Stimulated activated CD4-positive, alpha-beta T cell treated with anti-CD3 and anti-CD28 coated beads, Interleukin-1b, Interleukin-23, amount 100 ng/mL, for 24 hours (primary cell): ENCODE measurements at places on chromosomes 1 and 21.

- no peak for DNase-seq
Observed at GRCh38 chr1:114700036-114700600, 4.8 kb upstream of the AMPD1 start.

- DNase-seq, result no peak
Observed at GRCh38 chr1:34746785-34747637, 7.8 kb upstream of the GJB5 start.

DNA sequence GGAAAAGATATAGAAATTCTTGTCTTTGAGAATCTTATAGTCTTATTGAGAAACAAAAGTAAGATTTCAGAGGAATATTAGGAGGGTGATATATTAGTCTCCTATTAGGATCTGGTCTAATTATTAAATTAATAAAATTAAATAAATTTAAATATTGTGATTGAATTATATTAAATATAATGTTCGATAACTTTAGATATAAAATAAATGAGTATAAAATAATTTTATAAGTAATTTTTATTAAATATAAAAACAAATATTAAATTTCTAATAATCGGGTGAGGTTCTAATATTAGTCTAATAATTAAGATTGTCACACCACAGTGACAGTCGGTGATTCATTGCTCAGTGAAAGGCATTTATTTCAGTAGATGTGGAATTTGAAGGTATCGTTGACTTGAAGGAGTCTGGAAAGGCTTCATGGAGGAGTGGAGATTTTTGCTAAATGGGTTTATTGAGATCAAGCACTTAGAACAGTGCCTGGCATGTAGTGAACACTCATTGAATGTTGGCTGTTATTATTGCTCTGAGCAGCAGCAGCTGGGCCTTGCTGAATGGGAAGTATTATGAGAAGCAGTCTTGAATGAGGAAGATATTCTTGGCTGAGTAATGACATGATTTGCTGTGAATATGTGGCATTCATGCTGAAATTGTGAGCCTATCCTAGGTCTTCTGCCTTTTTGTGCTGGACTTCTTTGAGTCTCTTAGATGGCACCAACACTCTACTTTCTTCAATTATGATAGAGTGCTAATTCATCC, 74.6 kb downstream of the USP25 start:
- no peak for DNase-seq

DNA sequence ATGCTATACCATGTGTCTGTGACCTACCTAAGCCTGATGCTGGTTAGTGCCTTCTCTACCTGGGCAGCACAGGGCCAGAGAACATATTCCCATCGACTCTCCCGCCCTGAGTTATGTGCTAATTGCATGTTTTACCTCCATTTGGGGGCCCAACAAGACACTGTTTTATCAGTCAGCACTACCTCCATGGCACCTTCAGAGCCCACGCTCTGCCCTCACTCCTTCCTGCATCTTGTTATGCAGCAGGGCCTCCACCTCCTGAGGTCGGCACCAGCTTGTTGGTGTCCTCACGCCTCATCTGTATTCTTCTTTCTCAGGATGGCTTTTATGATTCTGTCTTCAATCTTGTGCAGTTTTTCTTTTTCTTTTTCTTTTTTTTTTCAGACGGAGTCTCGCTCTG, 11.9 kb downstream of the WNT9A start:
- no peak for DNase-seq

DNA sequence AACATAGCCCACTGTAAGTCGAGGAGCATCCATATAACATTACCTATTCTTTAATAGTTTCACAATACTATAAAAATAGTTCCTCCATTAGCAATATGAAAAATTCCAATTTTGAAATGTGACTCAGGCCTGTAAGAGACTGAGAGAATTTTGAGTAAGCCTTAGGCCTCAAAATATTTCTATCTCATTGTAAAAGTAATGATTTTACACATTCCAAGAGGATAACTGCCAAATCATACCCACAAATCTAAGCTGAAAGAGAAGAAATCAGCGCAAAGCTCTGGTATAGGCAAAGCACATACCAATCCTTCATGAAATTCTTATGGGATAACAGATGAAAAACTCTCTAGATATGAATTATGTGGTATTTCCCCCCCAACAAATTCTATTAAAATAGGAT, 144.1 kb downstream of the CDC42BPA start:
- no peak for DNase-seq

GRCh38 chr1:64484651-64485050, 14.7 kb downstream of the CACHD1 start:
- no peak for DNase-seq

DNA sequence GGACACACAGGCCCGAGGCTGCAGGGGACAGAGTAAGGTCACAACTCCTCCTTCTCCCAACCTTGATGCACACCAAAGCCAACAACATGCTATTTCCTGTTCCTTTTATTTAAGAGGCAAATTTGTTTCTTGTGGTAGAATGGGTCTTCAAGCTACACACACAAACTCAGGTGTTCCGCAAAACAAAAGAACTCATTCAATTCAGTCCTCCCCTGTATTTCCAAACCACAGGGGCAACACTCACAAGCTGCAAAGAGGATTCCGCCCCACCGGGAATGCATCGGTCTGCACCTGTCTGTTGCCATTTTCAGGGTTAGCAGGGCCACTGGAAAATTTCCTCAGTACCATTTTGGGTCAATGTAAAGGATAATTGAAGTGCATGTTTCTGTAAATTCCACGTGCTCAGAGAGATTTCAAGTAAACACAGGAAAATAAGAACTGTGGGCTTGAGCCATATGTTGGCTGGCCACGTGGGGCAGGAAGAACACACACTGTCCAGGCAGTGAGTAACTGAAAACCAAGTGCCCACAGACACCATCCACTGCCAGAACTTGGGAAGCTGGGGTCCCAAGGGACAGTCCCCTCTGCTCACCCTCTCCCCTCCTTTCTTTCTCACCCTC, 145.2 kb upstream of the ERG start:
- no peak for DNase-seq

DNA sequence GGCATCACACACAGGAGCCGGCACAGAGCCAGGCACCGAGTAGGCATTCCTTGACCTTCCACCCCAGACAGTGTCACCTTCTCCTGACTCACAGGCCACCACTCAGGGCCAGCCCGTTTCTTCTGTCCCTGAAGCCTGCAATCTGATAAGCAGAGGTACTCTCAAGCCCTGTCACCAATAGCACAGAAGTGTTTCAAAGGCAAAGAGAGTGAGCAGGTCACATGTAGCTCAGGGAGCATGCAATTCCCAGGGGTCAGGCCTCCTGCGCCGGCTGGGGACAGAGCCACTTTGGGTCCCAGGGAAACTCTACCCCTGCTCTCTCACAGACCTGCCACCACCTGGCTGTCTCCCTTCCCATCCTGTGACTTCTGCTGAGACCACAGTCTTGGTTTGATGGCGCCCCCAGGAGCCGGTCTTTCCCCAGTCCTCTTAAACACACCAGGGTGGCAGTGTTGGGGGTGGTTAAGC, 13.2 kb downstream of the CAPN9 start:
- no peak for DNase-seq

- DNase-seq, result no peak
Observed at GRCh38 chr1:103942029-103942428, 192.3 kb downstream of the AMY1C start.

GRCh38 chr1:209896346-209896745, 41.7 kb upstream of the SYT14 start:
- no peak for DNase-seq

- DNase-seq, result no peak
Observed at GRCh38 chr1:96843196-96843595, 121.6 kb downstream of the PTBP2 start.

- no peak for DNase-seq
Observed at GRCh38 chr1:91004145-91004544, 17.7 kb downstream of the ZNF644 start.

GRCh38 chr1:247551721-247552120, 2.8 kb downstream of the GCSAML start:
- no peak for DNase-seq

- DNase-seq, result no peak
Observed at GRCh38 chr1:7052701-7053100, 267.4 kb downstream of the CAMTA1 start.

DNA sequence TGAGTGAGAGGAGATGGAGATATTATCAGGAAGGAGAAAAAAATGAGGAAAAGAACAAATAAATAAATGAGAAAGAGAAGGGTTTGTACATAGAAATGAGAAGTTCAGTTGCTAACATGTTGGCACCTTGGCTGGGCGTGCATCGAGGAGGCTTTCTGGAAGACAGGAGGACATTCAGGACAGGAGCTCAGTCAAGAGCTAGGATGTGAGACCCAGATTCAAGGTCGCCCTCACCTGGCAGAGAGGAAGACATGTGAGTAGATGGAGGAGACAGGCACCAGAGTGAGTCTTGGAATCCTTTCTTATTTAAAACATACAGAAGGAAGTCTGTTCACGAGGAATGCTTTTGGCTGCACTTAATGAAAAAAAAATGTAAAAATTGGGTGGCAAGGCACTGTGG, 640.9 kb downstream of the NPHP4 start:
- no peak for DNase-seq

DNA sequence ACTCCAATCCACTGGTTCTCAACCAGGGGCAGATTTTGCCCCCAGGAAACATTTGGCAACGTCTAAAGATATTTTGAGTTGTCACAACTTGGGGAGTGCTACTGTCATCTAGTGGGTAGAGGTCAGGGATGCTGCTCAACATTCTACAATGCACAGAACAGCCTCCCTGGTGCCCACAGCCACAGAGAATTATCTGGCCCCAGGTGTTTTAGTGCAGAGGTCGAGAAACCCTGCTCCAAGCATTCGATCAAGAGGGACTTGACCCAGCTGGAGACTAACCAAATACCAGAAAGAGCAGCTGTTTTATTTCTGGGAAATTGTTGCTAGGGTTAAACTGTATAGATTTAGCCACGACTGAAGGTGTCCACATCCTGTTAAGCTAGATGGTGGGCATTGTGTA, 19.2 kb downstream of the CD247 start:
- no peak for DNase-seq

DNA sequence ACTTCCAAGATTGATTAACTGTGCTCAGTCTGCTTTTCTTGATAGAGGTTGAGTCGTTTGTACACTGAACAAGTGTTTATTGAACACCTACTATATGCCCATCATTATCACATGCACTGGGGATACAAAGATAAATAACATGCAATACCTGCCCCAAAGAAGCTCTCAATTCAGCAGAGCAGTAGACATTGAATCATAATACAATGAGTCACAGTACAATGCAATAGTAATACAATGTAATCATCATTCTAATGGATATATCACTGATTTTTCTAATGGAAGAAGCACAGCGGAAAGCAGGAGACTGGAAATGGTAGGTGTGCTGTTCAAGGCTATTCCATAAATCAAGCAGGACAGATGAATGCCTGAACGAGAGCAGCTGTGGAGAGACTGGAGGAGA, 3.7 kb upstream of the SEC16B start:
- no peak for DNase-seq

GRCh38 chr1:9782116-9782751, 41.5 kb downstream of the CLSTN1 start:
- DNase-seq, result no peak

DNA sequence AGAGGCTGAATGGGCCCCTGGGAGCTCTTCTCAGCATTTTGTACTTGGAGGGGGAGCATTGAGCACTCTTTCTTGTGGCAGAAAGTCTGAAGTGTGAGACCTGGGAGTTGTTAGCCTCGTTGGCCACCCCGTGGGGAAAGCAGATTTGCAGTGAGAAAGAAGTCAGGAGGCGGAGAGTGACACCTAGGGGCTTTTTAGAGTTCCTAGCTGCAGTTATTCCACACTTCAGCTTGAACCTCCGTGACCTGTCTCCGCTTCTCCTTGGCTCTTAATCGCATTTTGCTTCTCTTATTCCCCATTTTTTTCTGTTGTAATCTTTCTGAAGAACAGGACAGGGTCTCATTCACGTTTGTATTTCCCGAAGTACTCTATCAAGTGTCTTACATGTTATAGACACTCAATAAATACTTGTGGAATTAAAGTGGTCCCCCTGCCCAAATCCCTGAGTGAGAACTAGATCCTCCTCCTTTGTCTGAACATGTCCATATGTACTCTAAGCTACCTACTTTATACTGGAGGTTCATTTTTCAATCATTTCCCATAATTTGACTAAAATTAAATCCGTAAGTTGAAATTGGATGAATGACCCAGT, 14.5 kb upstream of the C1orf141 start:
- no peak for DNase-seq

DNA sequence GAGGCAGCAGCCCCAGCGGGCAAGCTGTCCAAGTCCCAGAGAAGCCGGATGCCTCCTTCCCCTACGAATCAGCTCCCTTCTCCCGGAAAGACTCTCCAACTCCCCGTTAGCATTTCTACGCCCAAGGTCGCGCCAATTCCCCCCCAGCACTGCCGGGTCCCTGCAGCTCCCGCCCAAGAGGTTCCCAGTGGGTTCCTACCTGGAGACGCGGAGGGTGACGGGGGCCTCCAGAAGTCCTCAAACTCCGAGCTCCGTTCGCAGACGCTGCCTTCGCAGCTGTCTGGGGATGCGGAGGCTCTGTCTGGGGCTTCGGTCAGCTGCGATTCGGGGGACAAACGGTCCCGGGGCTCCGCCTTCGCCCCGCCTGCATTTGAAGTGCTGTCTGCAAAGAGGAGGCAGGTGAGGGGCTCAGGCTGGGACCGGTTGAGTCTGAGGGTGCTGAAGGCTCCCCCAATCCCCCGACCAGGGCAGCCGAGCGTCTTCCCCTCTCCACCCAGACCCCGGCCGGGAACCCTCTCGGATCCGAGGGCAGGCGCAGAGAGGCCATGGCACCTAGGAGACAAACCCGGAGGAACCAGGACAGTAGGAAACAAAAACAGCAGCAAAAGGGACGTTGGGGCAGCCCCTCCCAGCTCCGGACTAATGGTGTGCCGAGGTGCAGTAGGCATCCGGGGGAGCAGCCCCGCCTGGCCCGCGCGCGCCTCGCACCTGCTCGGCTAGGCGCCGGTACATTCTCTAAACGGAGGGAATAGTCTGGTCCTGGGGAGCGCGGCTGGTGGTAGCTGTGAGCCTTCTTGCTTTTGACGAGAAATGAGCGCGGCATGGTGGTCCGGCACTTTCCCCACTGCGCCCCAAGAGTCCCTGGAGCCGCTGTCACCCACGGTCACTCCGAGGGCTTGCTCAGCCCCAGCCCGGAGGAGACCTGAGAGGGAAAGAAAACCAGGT, 3.8 kb downstream of the GFI1 start:
- DNase-seq, result no peak

DNA sequence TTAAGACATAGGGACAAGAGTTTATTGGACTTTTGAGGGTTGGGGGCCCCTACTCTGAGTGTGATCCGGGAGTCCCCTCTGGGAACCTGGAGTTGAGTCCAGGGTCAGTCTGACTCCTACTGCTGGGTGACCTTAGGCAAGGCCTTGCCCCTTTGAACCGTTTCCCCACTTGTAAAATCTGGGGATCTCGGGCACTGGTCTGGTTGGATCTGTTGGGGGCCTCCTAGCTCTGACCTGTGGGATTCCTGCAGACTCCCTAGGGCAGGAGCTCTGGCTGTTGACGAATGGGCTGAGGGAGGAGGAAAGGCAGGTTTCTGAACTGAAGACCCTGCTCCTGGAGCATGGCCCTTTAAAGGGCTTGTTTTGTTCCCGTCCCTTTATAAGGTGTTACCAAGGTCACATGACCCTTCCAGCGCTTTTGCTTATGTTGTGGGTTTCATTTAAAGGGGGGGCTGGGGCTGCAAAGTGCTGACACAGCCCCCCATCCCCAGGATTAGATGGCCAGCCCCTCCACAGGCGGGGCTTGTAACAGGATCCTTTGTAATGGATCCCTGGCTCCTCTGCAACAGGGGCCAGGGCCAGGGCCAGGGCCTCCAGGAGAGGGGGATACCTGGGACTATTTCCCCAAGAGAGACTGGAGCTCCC, 50.7 kb downstream of the YARS1 start:
- no peak for DNase-seq

GRCh38 chr1:1536938-1537546, 3.4 kb downstream of the TMEM240 start:
- no peak for DNase-seq

- DNase-seq, result no peak
Observed at GRCh38 chr1:210731193-210731592, 402.5 kb downstream of the HHAT start.
